ENCODE measurements at places on chromosomes 1 and 21.

- DNase-seq: no peak
Measured at GRCh38 chr1:42219627-42220026, 55.1 kb upstream of the GUCA2A start.

DNA sequence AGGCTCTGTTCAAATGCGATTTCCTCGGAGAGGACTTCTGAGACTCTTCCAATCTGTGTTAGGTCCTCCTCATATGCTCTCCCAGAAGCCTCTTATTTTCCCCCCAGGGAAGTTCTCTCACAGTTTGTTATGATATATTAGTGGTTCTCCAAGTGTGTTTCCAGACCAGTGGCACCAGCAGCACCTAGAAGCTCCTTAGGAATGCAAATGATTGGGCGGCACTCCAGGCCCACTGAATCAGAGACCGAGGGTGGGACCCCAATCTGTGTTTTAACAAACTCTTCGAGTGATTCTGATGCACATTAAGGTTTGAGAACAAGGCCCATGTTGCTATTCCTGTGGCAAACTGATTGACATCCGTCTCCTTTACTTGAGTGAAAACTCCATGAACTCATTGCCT is 63.0 kb downstream of the NMNAT2 start:
- DNase-seq: no peak

GRCh38 chr1:41723786-41724185 is 194.9 kb downstream of the HIVEP3 start:
- no peak for DNase-seq

DNA sequence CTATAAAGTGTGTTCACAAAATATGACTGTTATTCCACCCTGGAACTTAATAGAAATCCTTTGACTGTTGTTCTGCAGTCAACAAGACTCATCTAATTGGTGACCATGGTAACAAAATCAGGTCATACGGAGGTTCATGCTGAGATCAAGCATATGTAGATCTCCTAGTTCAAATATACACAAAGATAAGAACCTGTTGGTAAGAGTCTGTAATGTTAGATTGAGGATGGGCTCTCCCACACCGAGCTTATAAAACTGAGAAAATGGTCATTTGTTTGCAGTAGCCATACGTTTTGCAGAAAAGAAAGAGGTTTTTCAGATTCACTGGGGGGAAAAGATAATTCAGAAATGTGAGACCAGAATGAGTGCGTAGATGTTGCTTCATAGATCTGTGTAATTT is 468.1 kb downstream of the RPS6KC1 start:
- no peak for DNase-seq

- no peak for DNase-seq
Measured at GRCh38 chr1:5375481-5375880, 616.7 kb downstream of the NPHP4 start.

DNA sequence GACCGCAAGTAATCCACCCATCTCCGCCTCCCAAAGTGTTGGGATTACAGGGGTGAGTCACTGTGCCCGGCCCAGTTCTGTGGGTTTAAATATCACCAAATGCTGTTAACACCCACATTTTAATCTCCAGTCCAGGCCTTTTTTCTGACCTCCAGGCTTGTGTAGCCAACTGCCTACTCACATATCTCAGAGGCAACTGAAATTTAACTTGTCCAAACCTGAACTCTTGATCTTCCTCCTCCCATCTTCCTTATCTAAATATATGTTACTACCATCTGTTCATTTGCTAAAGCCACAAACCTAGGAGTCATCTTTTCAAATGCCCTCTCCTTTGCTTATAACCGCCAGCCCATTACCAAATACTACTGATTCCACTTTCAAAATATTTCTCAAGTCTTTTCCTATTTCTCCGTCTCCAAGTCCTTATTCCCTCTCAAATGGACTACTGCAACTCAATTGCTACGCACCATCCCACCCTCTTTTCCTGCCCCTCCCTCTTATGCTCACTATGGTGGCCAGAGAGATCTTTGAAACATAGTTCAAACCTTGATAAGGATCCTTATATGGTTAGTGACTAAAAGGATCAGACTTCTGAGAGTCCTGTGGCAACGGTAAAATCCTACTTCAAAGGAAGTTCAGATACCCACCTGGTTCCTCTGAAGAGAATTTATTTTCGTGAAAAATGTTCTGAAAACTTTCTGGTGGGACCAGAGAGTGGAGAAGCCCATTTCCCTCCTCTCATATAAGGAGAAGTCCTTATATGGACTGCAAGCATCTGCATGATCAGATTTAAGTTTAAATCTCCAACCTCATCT is 78.5 kb upstream of the CDC42BPA start:
- DNase-seq: no peak

- no peak for DNase-seq
Measured at GRCh38 chr1:96259399-96259798, 462.2 kb upstream of the PTBP2 start.

DNA sequence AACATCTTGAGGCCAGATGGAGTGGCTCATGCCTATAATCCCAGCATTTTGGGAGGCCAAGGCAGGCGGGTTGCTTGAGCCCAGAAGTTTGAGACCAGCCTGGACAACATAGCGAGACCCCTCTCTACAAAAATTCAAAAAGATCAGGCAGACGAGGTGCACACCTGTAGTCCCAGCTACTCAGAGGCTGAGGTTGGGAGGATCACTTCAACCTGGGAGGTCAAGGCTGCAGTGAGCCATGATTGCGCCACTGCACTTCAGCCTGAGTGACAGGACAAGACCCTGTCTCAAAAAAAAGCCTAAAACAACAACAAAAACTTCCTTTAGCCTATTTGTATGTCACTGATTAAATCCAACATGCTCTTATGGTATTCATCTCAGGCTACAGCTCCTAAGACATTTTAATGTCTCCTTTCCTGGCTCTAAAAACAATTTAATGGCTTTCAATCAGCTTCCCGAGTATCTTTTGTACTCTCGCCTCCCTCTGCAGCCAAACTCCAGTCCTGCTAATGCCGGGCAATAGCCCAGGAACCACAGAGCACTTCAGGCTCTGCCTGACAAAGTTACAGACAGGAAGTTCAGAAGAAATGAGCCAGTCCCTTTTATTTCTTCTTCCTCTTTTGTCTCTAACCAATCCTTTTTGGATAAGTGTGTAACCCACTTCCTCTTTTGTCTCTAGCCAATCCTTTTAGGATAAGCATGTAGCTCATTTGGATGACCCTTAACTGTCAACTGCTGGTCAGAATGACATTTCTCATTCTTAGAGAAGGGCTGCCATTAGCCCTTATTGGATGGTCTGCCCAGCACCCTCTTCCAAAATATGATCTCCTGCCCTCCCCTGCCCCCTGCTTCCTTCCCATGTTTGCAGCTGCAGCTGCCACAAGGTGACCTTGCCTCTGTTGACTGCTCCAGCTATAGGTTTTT is 6.6 kb upstream of the DOP1B start:
- DNase-seq: peak; percentile 88

- DNase-seq: no peak
Measured at GRCh38 chr1:231200388-231201031, 38.7 kb downstream of the TRIM67 start.

DNA sequence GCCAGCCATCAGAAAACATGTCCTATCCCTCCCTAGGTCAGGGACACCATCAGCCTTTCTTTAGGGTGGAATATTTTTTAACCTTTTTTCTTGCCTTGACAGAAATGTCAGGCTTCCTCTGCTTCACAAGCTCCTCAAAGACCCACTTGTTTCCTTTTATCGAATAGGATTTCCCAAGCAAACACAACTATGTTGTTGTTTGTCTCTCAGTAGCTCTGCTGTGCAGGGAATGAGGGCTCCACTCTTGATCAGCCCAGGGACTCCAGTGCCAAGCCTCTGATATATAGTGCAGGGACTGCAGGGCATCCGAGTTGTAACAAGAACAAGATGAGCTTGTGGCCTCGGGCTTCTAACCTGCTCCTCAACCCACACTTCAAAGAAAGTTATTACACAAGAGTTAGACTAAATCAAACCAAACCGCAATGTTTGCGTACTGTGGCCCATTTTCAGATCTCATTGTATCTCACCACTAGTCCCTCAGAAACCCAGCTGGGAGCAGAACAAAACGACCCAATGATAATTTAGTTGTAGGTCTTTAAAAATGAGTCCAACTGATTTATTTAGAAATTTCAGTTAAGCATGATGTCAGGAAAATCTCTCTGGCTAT is 108.1 kb downstream of the ATG4C start:
- no peak for DNase-seq

GRCh38 chr1:61221642-61222041 is 139.3 kb downstream of the NFIA start:
- no peak for DNase-seq

GRCh38 chr1:246815693-246816270 is 91.6 kb downstream of the SCCPDH start:
- no peak for DNase-seq

GRCh38 chr1:62439652-62440371 is 3.0 kb downstream of the USP1 start:
- no peak for DNase-seq

DNA sequence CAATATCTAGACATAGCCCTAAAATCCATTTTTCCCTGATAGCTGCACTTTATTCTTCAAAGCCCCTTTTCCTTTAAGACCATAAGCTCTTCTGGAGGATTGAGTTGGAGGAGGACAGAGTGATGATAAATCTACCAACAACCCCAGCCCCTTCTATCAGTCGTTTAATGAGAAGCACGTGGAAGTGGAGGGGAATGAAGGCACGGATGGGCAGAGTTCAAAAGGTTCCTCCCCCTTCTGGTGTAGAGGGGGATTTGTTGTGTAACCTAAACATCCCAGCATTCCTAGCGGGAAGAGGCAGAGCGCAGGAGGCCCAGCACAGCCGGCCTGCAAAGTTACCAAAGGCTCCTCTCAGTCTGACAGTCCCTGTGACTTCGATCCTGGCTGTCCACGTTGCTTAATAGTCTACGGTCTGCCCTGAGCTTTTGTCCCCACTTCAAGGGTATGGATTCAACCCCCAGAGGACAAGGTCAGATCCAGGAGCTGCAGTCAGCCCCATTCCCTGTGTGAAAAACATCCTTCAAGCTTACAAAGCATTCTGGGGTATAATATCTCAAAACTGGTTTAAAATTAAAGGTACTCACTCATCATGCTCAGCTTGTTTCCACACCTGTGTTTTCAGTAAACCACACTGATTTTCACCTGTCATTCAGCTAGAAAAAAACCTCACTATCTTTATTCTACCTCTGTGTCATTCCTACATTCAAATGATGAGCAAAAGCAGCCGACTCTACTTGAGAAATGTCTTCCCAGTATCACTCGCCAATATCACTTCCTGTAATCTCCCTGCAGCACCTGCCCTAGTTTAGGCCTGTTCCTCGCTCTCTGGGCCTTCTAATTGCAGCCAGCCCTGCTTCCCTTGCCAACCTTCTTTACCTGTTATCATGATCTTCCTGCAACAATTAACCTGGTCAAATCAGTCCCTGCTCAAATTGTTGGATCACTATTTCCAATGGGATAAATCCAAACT is 117.9 kb downstream of the PLPP3 start:
- no peak for DNase-seq

DNA sequence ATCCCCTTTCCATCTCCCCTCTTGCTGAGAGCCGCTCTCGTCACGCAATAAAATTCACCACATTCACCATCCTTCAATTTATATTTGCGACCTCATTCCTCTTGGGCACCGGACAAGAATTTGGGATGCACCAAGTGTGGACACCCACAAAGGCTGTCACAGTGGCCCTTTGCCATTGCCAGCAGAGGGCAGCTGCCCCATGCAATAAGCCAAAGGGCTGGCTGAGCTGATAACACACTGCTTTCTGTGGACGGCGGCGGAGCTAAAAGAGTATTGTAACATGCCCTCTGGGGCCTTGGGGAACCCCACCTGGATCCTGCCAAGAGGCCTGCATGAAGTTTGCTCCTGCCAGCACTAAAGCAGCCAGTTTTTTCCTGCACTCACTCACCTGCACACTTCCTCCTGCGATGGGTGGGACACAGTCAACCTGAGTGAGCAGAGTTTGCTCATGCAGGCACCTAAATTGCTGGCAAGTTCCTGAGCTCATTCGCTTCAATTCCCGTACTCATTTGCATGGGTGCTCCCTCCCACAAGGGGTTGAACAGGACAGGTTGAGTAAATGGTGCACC is 792.3 kb upstream of the ADAMTS5 start:
- no peak for DNase-seq

DNA sequence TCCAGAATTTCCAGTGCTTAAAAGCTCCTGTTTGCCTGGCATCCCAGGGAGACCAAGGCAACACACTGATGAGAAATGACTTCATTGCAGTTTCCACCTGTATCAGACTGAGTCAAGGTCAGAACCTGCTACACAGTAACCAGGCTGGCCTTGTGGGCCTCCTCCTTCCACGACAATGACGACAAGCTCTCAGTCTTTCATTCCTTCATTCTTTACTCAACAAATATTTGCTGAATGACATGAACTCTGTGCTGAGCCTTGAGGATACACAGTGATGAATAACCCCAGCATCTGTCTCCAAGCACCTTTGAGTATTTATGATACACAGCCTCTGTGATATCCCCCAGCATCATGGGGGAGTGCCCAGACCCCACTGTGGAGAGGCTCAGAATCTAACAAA is 8.9 kb upstream of the LCE5A start:
- DNase-seq: no peak

- DNase-seq: no peak
Measured at GRCh38 chr1:169698976-169699375, 12.4 kb downstream of the SELL start.

- DNase-seq: no peak
Measured at GRCh38 chr1:64946916-64947315, 19.4 kb downstream of the JAK1 start.

- DNase-seq: no peak
Measured at GRCh38 chr1:195450794-195451193, 1157.4 kb downstream of the KCNT2 start.

- no peak for DNase-seq
Measured at GRCh38 chr1:95475686-95476457, 241.9 kb downstream of the RWDD3 start.

DNA sequence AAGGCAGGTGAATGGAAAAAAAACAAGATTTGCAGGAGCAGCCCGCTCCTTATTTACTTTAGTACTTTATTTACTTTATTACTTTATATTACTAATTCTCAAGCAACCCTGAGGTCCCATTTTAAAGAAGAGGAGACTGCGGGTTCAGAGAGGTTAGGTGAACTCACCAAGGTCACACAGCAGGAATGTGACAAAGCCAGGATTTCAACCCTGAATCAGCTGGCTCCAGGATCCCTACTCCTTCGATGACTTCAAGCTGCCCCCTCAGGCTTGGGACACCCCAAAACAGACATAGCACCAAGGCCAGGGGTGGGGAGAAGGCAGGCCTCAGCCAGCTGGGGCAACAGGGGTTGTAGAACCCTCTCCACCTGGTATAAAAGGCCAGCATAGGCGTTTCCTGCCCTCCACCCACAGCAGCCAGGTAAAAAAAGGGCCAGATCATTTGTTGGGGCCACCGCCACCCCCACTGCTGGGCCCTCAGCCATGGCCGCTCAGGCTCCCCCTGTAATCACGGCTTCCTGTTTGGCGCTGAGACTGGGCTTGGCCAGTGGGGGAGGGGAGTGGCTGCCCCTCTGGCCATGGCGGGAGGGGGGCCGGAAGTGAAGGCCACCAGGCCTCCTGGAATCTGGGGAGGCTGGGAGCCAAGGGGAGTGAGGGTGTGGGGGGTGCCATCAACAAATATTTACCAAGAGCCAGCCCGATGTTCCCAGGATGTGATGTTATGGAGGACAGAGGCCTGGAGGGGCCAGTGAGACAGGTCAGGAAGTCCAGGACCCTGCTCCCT is 6.6 kb downstream of the SDC3 start:
- DNase-seq: no peak

All from suppressor macrophage treated with lipopolysaccharide for 4 hours (primary cell).